ENCODE measurements at places on chromosomes 13 and 19. TPM values are rescaled to one million over a fixed set of nuclear protein-coding genes. Genes with fewer than 3 reads are reported as not detected.

DNA sequence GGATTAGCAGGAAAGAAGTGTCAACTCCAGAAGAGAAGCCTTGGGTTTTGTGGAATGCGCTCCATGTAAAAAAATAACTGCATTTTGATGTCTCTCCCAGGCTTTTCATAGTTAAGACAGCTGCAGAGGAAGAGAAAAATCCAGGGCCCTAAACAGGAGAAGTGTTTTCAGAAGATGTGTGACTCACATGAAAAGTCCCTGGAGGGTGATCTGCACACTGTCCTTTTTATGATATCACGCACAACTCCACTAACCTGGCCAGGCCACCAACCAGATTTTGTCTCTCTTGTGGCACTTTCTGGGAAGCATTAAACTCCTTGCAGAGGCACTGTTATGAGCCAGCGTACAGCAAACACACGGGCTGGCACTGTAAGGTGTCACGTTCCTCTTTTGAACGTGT lies 267.3 kb downstream of the FGF9 start:
- no peak overlapping the region for H3K4me3 ChIP-seq
- H3K4me1 ChIP-seq, result no peaks in the 10 kb centered on the region
- H3K27ac ChIP-seq, result no peak overlapping the region
- DNase-seq, result no peak
- no peaks in the 10 kb centered on the region for H3K36me3 ChIP-seq

GRCh38 chr19:11756965-11757364 lies 9.8 kb upstream of the ZNF441 start:
- H3K36me3 ChIP-seq, result peaks cover 3% of the 10 kb centered on the region
- no peak overlapping the region for H3K4me3 ChIP-seq
- no peaks in the 10 kb centered on the region for H3K4me1 ChIP-seq
- DNase-seq, result no peak

GRCh38 chr19:50387176-50387867 lies 3.2 kb downstream of the POLD1 start:
- H3K4me3 ChIP-seq, result no peak overlapping the region
- no peak for DNase-seq

The IGLON5 gene
- total RNA-seq, result not detected

All from activated CD8-positive, alpha-beta T cell treated with anti-CD3 and anti-CD28 coated beads, Interleukin-2, amount 10 ng/mL, durations not matched to agents 7 days and 5 days (primary cell).